ENCODE measurements at places on chromosomes 2 and 18. TPM values are rescaled to one million over a fixed set of nuclear protein-coding genes. Genes with fewer than 3 reads are reported as not detected.

CYP1B1 gene
- 1.0 TPM for polyA plus RNA-seq

LHCGR gene
- not detected for polyA plus RNA-seq

ANKRD23 gene
- 5.7 TPM for polyA plus RNA-seq

POTEJ gene
- 0.60 TPM for polyA plus RNA-seq

GRCh38 chr2:83233781-83234180 is 1225.3 kb downstream of the SUCLG1 start:
- DNase-seq: no peak

- DNase-seq: no peak
These were observed 19.9 kb downstream of the TMSB10 start for GRCh38 chr2:84925336-84925723.

GRCh38 chr2:155703048-155703447 is 629.5 kb downstream of the NR4A2 start:
- no peak for DNase-seq

DNA sequence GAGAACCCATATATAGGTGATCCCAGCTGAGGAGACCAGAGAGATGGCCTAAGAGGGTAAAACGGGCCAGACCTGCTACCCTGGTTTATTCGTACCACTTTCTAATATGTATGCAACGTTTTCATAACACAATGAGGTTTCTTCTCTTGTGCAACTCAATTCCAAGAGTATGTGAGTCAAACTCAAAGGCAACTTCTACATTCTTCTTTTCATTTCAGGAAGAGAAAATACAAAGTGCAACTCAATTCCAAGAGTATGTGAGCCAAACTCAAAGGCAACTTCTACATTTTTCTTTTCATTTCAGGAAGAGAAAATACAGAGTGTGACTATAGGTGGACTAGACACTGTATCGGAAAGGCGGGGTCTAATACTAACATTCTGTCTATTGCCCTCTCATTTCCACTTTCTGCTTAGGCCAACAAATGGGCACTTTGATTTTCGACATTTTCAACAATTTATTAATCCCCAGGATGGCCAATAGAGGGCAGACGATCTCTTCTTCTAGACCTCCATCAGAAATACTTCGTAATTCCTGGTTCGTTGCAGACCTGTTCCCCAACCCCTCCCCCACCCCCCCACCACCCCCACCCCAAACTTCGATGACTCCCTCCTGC is 3.7 kb upstream of the CRIM1 start:
- DNase-seq: no peak

DNA sequence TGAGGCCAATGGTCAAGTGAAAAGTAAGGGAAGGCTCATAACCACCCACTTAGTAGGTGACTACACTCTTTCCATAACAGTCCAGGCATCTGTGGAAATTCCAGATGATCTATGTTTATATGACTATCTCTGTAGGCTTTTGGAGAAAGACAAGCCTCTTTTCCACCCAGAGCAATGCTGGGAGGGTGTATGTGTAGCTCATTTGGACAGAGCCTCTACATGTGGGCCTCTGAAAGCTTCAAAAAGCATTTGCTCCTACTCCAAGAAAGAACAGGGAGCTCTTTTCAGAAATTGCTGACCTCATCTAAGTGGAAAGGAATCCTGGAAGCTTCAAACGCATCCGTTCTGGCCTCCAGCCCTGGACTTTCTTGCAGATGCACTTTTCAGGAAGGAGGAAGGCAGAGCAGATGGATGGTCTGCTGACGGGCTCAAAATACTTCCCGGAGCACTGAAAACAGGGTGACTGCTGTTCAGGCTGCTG is 308.7 kb downstream of the LRATD1 start:
- DNase-seq: peak; percentile 51

GRCh38 chr2:56314796-56315195 is 131.0 kb downstream of the CCDC85A start:
- DNase-seq: no peak

DNA sequence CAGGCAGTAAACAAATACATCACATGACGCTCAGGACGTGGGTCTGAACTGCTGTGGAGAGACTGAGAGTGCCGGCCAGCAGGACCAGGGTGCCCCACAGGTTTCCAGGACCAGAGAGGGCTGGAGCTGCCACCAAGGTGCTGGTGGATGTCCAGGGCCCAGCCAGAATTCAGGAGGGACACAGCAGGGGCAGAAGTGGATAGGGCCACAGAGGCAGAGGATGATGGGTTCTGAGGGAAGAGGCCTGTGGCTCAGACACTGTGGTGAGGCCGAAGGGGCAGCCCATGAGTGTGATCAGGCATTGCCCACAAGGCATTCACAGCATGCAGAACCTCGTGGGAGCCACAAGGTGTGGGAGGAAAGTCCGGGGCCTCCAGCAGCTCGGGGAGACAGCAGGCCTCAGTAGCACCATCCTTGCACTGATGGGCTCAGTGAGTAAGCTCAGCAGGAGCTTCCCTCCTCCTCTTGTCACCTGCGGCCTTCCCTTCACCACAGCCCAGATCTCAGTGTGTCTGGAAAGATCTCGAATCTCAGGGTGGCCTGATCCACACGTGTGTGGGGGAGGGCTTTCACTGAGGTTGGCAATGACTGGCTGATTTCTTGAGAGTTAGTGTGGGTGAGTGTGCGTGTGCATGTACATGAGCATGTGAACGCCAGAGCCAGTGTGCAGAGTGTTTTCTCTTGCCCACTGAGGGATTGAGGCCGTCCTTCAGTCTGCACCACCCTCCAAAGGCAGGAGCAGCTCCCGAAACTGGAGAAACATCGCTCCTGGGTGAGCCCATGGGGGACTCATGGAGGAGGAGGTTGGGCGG is 181.8 kb upstream of the RAB6C start:
- DNase-seq: no peak

DNA sequence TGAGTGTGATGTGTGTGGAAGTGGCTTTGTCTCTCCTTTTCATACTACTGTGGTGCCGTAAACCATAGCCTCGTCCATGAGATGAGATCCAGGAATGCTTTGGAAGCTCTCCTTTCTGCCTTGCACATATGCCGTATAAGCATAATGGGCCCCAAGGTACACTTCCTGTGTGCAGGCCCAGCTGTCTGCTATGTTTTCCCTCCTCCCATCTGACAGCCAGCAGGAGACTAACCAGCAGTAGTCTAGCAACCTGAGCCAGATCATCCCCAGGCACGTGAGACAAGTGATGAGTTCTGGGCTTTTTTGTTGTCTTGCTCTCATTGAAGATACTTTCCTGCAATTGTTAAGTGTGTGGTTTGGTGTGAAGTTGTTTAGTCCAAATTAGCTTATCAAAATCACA is 555.5 kb upstream of the LRRTM4 start:
- no peak for DNase-seq

- DNase-seq: no peak
These were observed 347.0 kb downstream of the KIAA1328 start for GRCh38 chr18:37175727-37176620.

DNA sequence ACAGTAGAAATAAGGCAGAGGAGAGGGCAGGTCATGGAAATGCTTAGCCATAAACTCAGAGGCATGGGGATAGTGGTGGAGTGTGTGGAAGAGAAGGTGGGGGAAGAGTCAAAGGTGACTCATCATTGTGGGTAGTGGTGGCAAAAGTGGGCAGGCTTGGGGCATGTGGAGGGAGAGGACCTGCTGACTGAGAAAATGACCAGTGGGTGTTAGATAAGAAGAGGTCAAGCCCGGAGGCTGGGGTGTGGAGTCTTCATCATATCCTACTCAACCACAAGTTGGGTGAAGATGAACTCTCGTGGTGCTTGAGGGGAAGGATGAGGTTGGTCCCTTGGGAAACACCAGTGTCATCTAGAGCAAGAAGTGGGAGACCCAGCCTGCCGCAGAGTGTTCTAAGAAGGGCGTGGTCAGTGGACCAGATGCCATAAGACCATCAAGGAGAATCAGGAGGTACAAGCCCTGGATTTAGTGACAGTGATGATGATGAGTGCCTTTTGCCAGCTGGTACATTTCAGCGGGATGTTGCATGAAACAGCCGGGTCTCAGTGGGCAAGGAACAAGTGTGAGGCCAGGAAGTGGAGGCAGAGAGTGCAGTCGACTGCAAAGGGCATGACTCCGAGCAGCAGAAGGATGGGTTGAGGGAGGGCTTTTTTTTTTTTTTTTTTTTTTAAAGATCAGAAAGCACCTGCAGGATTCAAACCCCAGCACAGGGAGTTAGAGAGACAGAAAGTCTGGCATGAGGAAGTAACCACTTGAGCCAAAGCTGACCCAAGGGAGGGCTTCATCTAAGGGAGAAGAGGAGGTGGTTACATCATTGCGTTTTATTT is 122.6 kb upstream of the SPRED2 start:
- no peak for DNase-seq
